ENCODE measurements at places on chromosomes 5 and 9. TPM values are rescaled to one million over a fixed set of nuclear protein-coding genes. Genes with fewer than 3 reads are reported as not detected.

Gene TRIM7
- 2.5 TPM for total RNA-seq

Gene CDC25C
- total RNA-seq, result 13.2 TPM

Gene ECSCR
- total RNA-seq, result not detected

Gene AK6
- total RNA-seq, result 33.3 TPM

Gene CATSPER3
- 0.44 TPM for total RNA-seq

Gene ZFP2
- 0.89 TPM for total RNA-seq

Gene PRUNE2
- not detected for total RNA-seq

Gene ANKRD33B
- 4.8 TPM for total RNA-seq

Gene WNK2
- not detected for total RNA-seq

Gene HAVCR2
- 76.9 TPM for total RNA-seq

Gene RALGPS1
- total RNA-seq, result 5.1 TPM

Gene ZNF618
- 0.60 TPM for total RNA-seq

Gene SLC34A1
- total RNA-seq, result 1.9 TPM

Gene CCNI2
- total RNA-seq, result 12.4 TPM

Gene ANXA2R
- 41.1 TPM for total RNA-seq

Gene MOB3B
- total RNA-seq, result 3.2 TPM

Gene SELENOP
- 1.1 TPM for total RNA-seq

DNA sequence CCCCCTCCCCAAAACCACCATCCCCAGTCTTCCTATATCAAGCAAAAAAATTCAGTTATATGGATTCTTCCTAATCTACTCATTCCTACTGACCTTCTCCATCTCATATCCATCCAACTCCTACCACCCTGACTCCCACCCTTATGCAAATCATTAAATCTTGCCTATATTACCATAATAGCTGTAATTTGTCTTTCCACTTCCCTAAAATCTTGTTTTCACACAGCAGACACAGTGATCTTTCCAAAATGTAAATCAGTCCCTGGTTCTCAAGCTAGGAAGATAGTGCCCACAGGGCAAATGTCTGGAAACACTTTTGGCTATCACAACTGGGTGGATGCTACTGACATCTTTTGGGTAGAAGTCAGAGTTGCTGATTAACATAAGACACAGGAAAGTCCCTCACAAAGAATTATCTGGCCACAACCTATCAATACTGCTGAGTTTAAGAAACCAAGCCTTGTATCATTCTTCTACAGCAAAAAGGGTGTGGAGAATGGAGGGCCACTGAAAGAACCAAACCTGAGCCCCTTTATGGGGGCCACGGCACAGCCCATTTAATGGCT, 1.4 kb downstream of the SRA1 start:
- H3K4me3 ChIP-seq, result peak overlapping the region; percentile 92
- peaks cover 36% of the 10 kb centered on the region for H3K36me3 ChIP-seq
- peak overlapping the region; percentile 85 for H3K27ac ChIP-seq
- no peak for DNase-seq
- peaks cover 52% of the 10 kb centered on the region for H3K4me1 ChIP-seq
- no peaks in the 10 kb centered on the region for H3K27me3 ChIP-seq

GRCh38 chr5:133610489-133611356, 1.6 kb downstream of the FSTL4 start:
- H3K36me3 ChIP-seq, result no peaks in the 10 kb centered on the region
- H3K4me1 ChIP-seq, result peaks cover 9% of the 10 kb centered on the region
- no peak overlapping the region for H3K27ac ChIP-seq
- peak; percentile 67 for DNase-seq

DNA sequence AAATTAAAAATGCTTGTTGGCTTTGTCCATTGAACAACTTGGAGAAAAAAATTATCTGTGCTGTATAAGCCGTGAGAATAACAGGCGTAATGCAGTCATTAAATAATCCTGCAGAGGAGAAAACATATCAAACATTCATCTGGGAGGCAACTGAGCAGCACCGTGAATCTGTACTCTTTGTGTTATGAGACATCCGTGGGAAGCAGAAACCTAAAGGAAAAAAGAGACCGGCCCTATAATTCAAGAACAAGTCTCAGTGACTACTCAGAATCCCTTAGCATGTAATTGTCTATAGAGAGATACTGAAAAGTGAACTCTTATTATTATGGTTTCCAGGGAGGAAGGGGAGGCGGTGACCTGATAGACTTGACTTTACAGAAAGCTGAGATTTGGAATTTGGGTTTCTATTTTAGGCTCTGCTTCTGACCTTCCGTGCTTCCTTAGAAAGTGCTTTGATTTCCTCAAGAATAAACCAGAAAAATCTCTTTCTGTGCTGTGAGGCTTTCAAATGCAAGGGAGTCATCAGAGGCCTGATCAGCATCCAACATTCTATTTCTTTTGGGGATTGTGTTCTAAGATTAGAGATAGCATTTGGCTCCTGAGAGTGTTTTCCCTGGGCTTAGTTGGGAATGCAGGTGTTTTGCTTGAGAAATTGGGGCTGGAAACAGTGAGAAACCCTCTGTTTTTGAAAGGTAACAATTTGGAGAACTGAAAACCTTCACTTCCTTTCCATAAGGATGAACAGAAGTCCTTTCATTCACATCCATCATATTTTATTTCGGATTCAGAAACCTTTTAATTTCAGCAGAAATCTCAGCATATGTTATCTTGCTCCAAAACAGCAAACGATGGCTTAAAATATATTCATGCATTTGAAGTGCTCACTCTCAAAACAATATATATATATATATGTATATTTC, 296.7 kb downstream of the CSNK1G3 start:
- H3K4me1 ChIP-seq, result no peaks in the 10 kb centered on the region
- no peak for DNase-seq
- no peaks in the 10 kb centered on the region for H3K36me3 ChIP-seq
- H3K27me3 ChIP-seq, result no peaks in the 10 kb centered on the region
- H3K27ac ChIP-seq, result no peak overlapping the region
- no peak overlapping the region for H3K4me3 ChIP-seq

- H3K4me3 ChIP-seq, result no peak overlapping the region
- H3K36me3 ChIP-seq, result peaks cover 5% of the 10 kb centered on the region
- H3K27ac ChIP-seq, result no peak overlapping the region
- peaks cover 17% of the 10 kb centered on the region for H3K4me1 ChIP-seq
- DNase-seq, result no peak
Observed at GRCh38 chr5:91168859-91169258, 214.3 kb downstream of the ARRDC3 start.

DNA sequence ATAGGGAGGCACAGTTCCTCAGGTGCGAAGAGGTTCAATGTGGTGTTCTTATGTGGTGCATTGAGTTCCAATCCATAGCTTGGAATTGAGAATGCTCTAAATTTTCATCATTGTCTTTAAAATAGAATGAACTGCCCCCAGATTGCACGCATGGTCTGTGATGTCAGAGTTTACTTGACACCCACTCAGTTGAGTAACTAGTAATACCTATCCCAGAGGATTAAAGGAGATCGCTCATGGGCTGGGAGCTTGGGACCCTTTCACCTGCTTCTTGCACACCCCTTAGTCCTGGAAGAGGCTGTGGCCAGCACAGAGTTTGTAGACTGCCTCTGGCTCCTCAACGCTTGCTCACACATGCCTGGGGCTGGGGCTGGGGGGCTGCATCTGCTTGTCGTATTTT, 95.1 kb upstream of the OTULINL start:
- H3K36me3 ChIP-seq, result peaks cover 9% of the 10 kb centered on the region
- no peaks in the 10 kb centered on the region for H3K27me3 ChIP-seq
- H3K4me1 ChIP-seq, result peaks cover 7% of the 10 kb centered on the region
- H3K27ac ChIP-seq, result no peak overlapping the region
- H3K4me3 ChIP-seq, result no peak overlapping the region

DNA sequence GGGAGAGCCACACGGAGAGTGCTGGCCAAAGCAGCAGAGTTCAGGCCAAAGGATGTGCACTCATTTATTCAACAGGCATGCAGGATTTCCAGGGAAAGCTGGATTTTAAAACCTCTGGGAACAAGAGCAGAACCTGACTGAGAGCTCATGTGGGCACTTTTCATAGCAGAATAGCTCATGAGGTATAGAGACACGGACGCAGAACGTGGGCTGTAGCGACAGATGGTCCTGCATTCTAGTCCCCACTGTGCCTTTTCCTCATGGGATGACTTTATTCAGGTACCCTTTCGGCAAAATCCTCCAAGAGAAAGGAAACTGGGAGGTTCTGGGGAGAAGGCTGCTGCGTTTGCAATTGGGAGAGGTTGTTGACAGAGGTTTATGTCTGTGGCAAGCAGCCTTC, 5.4 kb downstream of the IL4 start:
- no peak overlapping the region for H3K27ac ChIP-seq
- no peak overlapping the region for H3K4me3 ChIP-seq

- peaks cover 3% of the 10 kb centered on the region for H3K27me3 ChIP-seq
- H3K36me3 ChIP-seq, result no peaks in the 10 kb centered on the region
- no peaks in the 10 kb centered on the region for H3K4me1 ChIP-seq
- no peak overlapping the region for H3K4me3 ChIP-seq
- H3K27ac ChIP-seq, result no peak overlapping the region
- DNase-seq, result no peak
Observed at GRCh38 chr5:180156141-180156540, 52.9 kb downstream of the RASGEF1C start.

DNA sequence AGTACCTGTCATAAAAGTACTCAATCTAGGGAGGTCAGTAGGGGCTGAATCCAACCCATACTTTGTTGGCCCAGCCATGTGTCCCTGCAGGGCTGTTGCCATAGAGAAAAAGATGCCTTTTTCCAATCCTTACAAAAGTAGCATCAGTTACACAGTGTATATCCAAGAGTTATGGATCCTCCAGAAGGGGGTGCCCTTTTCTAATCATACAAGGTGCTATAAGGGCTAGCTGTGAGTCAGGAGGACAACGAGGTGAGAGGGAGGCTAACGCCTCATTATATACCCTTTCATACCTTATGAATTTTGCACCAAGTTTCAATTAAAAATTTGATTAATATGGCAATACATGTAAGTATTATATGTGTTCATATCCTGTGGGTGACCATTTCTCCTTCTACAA, 4.8 kb downstream of the KIAA0825 start:
- DNase-seq, result no peak
- no peak overlapping the region for H3K4me3 ChIP-seq
- no peak overlapping the region for H3K27ac ChIP-seq
- peaks cover 2% of the 10 kb centered on the region for H3K36me3 ChIP-seq
- peaks cover 18% of the 10 kb centered on the region for H3K4me1 ChIP-seq

DNA sequence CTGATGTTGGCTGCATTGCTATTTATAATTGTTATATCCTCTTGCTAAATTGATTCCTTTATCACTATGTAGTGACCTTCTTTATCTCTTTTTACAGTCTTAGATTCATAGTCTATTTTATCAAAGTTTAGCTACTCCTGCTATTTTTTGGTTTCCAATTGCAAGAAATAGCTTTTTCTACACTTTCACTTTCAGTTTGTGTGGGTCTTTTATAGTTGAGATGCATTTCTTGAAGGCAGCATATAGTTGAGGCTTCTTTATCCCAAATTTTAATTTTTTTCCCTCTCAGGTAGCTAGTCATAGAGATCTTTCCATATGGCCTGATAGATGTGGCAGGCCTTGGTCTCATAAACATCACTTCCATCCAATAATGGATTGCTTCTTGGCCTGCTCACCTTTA, 228.5 kb downstream of the COMMD10 start:
- no peaks in the 10 kb centered on the region for H3K27me3 ChIP-seq
- H3K4me3 ChIP-seq, result peak overlapping the region; percentile 56
- DNase-seq, result no peak
- H3K4me1 ChIP-seq, result peaks cover 12% of the 10 kb centered on the region
- H3K36me3 ChIP-seq, result peaks cover 20% of the 10 kb centered on the region

DNA sequence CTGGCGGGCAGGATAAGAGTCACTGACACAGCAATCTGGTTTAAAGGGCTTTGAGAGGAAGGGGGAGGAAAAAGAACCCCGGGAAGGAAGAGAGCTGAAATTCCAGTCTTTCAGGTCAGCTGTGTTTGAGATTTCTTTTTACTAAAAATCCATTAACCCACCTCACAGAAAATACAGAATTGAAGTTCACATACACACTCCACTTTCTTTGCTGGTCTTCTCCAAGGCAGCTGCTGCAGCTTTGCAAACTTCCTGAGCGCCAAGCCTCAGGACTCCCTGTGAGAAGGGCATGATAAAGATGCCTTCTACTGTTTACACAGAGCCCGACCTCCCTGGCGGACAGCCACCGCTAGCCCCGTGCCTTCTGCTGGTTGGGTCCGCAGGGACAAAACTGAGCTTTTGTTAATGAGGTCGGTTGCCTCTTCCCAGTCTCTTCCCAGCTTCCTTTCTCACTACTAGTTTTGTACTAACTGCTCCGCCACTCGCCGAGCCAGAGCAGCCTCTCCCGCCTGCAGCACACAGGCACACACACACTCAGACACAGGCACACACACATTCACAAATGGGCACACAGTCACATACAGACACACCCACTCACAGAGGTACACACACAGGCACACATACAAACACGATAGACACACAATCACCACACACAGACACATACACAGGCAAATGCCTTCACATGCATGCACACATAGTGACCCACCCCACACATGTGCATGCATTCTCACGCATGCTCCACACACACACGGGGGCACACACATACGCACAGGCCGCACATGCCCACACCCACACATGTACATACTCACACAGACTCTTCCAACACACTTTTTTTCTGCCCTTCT, at the start of gene FREM1:
TSS of gene FREM1 (minus strand) at position 468 of the 845 bp plus-strand sequence. CDS start 41,451 bp downstream, outside the sequence.
- peaks cover 12% of the 10 kb centered on the region for H3K27me3 ChIP-seq
- no peaks in the 10 kb centered on the region for H3K36me3 ChIP-seq
- H3K4me1 ChIP-seq, result no peaks in the 10 kb centered on the region

GRCh38 chr5:35861718-35862117, 5.0 kb downstream of the IL7R start:
- peaks cover 58% of the 10 kb centered on the region for H3K36me3 ChIP-seq
- DNase-seq, result no peak
- H3K27me3 ChIP-seq, result no peaks in the 10 kb centered on the region
- H3K27ac ChIP-seq, result peak overlapping the region; percentile 74
- H3K4me3 ChIP-seq, result peak overlapping the region; percentile 85

DNA sequence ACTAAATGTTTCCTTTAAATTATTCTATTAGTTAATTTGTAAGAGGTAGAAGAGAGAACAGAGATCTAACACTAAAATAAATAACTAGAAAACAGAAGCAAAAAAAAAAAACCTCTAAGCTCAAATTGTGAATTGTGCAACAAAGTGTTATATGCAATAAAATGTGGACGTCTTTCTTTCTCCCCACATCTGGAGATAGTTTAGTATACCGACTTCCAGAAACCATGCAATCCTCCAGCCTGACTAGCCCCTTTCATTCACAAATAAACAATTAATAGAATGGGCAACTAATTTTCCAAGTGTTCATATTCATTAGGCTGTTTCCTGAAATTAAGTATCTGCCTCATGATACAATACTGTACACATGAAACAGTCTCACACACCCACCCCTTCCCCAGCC, 258.5 kb downstream of the BNC2 start:
- no peaks in the 10 kb centered on the region for H3K36me3 ChIP-seq
- H3K4me3 ChIP-seq, result no peak overlapping the region
- H3K4me1 ChIP-seq, result no peaks in the 10 kb centered on the region
- peaks cover 1% of the 10 kb centered on the region for H3K27me3 ChIP-seq

DNA sequence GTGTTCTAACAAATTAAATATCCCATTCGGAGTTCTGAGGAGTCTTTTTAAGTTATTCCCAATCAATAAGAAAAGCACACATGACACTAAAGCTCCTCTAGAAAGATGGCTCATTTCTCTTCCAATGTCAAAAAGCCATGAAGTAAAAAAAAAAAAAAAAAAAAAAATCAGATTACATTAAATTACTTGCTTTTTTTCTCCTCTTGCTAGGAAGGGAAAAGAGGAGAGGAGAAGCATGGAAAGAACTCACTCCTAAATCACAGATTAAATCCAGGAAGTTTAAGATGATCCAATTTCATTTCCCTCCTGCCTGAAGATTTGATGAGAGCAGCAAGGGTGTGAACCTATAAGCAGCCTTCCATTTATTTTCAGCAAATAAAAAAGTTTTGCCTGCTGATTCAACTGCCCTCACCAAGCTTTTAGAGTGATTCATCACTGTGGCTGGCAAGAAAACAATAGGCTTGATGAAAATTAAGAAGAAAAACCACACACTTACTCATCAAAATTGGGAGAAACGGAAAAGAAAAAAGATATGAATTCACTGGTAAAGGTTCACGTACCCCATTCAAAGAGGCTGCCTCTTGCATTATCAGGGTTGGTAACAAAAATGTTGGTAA, 19.7 kb downstream of the MYO10 start:
- H3K4me3 ChIP-seq, result no peak overlapping the region
- no peak for DNase-seq
- no peaks in the 10 kb centered on the region for H3K27me3 ChIP-seq
